ENCODE measurements at places on chromosomes 2 and 18. TPM values are rescaled to one million over a fixed set of nuclear protein-coding genes. Genes with fewer than 3 reads are reported as not detected.

The TMEM182 gene
- 4.9 TPM for total RNA-seq

GRCh38 chr2:105519516-105519915, 120.7 kb upstream of the FHL2 start:
- H3K4me1 ChIP-seq = no peaks in the 10 kb centered on the region
- no peak overlapping the region for H3K4me3 ChIP-seq
- no peaks in the 10 kb centered on the region for H3K36me3 ChIP-seq
- no peak for DNase-seq
- no peaks in the 10 kb centered on the region for H3K27me3 ChIP-seq

- H3K27me3 ChIP-seq = no peaks in the 10 kb centered on the region
- no peak for DNase-seq
- no peak overlapping the region for H3K4me3 ChIP-seq
- no peaks in the 10 kb centered on the region for H3K4me1 ChIP-seq
Observed at GRCh38 chr2:21281791-21282514, 158.2 kb downstream of the TDRD15 start.

The WBP1 gene
- 39.4 TPM for total RNA-seq

The MYL12B gene
- 288 TPM for total RNA-seq

The CRYGD gene
- total RNA-seq = not detected

- H3K27ac ChIP-seq = no peak overlapping the region
- H3K27me3 ChIP-seq = no peaks in the 10 kb centered on the region
- H3K4me1 ChIP-seq = no peaks in the 10 kb centered on the region
- DNase-seq = no peak
Observed at GRCh38 chr2:77488141-77488540, 34.0 kb downstream of the LRRTM4 start.

The POMC gene
- 4.8 TPM for total RNA-seq

DNA sequence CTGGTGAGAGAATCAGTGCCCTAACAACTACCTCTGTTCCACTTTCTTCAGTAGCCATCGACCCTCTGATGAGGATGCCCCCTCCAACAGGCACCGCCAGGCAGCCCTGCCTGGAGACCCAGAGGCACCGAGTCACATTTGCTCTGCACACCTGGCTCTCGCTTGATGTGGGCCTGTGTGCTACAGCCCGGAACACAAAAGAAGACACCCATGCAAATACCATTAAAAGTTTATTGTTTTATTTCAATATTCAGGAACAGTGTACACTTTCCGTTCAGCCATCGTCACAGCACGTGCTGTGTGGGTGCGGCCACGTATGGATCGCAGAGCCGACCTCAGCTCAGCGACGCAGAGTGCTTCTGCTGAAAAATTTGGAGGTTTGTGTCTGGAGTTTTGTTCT, 154.0 kb downstream of the MBP start:
- H3K4me3 ChIP-seq = no peak overlapping the region
- H3K27ac ChIP-seq = no peak overlapping the region
- H3K4me1 ChIP-seq = peaks cover 5% of the 10 kb centered on the region
- peaks cover 4% of the 10 kb centered on the region for H3K36me3 ChIP-seq

- no peak overlapping the region for H3K4me3 ChIP-seq
- peaks cover 22% of the 10 kb centered on the region for H3K27me3 ChIP-seq
- DNase-seq = no peak
- H3K4me1 ChIP-seq = no peaks in the 10 kb centered on the region
- H3K27ac ChIP-seq = no peak overlapping the region
Observed at GRCh38 chr2:217269701-217270484, 410.0 kb upstream of the TNP1 start.

The MEP1B gene
- total RNA-seq = not detected

The GPAT2 gene
- total RNA-seq = 14.4 TPM

GRCh38 chr2:3377279-3377611, 373 bp downstream of the EIPR1 start:
- peaks cover 37% of the 10 kb centered on the region for H3K4me1 ChIP-seq
- peak; percentile 44 for DNase-seq
- peak overlapping the region; percentile 94 for H3K27ac ChIP-seq

DNA sequence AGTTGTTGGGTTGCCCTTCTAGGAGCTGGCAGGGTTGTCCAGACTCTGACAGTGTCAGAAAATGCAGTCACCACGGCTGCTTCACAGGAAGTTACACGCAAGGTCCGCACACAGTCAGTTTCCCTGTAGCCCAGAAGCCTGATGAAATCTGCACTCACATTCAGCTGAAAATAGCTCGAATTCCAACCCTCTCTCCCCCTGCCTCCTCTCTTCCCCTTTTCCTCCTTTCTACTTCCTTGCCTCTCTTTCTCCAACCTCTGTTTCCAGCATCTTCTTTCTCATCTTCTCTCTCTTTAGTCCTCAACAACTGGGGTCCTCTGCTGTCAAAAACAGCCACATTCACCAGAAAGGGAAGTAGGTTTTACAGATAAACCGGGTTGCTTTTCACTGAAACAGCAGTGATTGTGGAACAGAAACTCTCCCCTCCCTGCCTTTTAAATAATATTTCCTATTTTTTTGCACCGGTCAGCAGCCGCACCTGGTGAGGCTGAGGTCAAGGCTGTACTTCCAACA, 69.3 kb downstream of the BCL11A start:
- no peak for DNase-seq
- no peaks in the 10 kb centered on the region for H3K4me1 ChIP-seq
- no peaks in the 10 kb centered on the region for H3K36me3 ChIP-seq
- peaks cover 22% of the 10 kb centered on the region for H3K27me3 ChIP-seq
- no peak overlapping the region for H3K27ac ChIP-seq
- H3K4me3 ChIP-seq = no peak overlapping the region

The PSMA8 gene
- 2.1 TPM for total RNA-seq

The SERPINB2 gene
- total RNA-seq = not detected

The ERBB4 gene
- not detected for total RNA-seq

DNA sequence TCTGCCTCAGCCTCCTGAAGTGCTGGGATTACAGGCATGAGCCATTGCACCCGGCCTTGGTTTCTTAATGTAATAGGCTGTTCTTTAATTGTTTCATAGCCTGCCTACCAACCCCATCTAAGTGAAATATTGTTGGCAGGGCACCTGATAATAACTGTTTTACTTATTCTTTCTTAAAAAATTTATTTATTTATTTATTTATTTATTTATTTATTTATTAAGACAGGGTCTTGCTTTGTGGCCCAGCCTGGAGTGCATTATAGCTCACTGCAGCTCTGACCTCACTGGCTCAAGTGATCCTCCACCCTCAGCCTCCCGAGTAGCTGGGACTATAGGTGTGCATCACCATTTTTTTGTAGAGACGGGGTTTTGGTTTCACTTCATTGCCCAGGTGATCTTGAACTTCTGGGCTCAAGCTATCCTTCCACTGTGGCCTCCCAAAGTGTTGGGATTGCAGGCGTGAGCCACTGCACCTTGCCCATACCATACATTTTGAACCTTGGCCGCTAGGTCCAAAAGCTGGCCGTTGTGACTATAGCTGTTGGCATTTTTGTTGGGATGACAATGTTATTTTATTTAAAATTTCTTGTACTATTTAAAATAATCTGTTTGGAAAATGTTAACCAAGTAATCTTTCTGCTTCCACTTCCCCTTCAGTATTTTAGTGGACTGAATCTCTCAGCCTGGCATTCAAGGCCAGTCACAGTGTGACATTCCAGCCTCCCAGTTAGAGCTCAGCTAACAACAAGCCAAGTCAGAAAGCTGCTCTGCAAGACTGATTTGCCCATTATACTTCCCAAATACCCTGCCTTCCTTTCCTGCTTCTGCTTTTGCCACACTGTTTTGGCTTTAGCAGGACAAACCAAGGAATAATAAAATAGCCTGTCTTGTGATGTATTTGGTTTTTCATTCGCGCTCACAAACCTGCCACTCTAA, 52.4 kb downstream of the BABAM2 start:
- no peak for DNase-seq
- no peaks in the 10 kb centered on the region for H3K27me3 ChIP-seq
- H3K27ac ChIP-seq = no peak overlapping the region
- H3K4me1 ChIP-seq = peaks cover 12% of the 10 kb centered on the region
- peaks cover 7% of the 10 kb centered on the region for H3K36me3 ChIP-seq

DNA sequence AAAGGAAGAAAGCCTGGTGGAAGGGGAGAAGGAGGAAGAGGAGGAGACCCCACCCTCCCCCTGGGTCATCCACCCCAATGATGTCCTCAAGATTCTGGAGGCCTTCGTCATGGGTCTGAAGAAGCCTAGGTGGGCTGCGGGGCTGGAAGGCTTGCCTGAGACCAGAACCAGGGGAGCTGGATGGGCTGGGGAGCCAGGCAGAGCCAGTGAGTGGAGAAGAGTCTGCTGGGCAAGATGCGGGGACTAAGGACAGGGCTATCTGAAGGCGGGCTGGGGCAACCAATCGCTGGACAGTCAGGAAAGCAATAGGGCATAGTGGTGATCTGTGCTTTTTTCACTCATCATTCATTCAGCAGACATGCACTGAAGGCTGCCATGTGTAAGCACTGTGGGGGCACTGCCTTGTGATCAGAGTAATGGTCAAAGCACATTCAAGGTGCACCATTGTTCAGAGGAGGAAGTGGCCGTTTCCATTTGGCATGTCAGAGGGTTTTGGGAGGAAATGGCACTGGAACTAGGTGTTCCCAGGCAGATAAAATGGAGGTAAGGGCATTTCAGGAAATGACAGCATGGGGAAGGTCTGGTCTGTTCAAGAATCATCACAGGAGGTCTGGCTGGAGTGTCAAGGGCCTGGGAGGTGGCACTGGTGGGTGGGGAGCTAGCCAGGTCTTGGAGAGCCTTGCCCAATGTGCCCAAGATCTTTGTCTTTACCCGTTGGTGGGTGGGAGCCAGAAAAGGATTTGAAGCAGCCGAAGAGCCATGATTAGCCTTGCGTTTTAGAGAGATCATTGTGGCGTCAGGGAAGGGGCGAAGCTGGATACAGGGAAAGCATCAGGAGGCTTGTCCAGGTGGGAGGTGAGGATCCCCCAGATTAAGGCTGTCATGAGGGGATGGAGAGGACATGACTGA, 24.2 kb downstream of the OTOF start:
- no peaks in the 10 kb centered on the region for H3K27me3 ChIP-seq
- no peak overlapping the region for H3K4me3 ChIP-seq
- no peaks in the 10 kb centered on the region for H3K36me3 ChIP-seq
- no peaks in the 10 kb centered on the region for H3K4me1 ChIP-seq
- H3K27ac ChIP-seq = no peak overlapping the region

GRCh38 chr18:52288403-52289004, 51.5 kb upstream of the DCC start:
- H3K27ac ChIP-seq = no peak overlapping the region
- H3K27me3 ChIP-seq = no peaks in the 10 kb centered on the region
- no peaks in the 10 kb centered on the region for H3K4me1 ChIP-seq

DNA sequence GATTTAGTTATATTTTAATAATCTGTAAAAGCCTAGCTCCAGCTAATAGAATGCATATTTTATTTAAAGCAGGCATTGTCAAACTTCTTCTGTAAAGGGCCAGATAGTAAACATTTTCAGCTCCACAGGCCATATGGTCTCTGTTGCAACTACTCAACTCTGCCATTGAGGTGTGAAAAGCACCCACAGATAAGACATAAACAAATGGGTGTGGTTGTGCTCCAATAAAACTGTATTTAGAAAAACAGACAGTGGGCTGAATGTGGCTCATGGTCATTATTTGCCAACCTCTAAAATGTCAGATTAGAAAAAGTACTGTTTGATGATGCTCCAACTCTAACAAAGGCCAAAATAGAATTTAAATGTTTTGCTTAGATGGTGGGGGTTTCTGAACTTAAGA, 519.9 kb downstream of the RNF144A start:
- no peaks in the 10 kb centered on the region for H3K27me3 ChIP-seq
- no peak overlapping the region for H3K4me3 ChIP-seq

DNA sequence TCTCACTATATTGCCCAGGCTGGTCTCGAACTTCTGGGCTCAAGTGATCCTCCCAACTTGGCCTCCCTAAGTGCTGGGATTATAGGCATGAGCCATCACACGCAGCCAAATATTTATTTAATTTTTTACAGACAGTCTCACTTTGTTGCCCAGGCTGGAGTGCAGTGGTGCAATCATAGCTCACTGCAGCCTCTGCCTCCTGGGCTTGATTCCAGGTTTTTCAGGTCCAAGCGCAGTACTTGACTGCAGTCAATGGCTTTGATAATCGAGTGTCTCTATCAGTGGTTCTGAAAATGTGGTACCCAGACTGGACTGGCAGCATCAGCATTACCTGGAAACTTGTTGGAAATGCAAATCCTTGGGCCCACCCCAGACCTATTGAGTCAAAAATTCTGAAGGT, 63.1 kb downstream of the PLB1 start:
- DNase-seq = no peak
- no peaks in the 10 kb centered on the region for H3K4me1 ChIP-seq
- no peaks in the 10 kb centered on the region for H3K36me3 ChIP-seq
- H3K27ac ChIP-seq = no peak overlapping the region
- no peaks in the 10 kb centered on the region for H3K27me3 ChIP-seq

DNA sequence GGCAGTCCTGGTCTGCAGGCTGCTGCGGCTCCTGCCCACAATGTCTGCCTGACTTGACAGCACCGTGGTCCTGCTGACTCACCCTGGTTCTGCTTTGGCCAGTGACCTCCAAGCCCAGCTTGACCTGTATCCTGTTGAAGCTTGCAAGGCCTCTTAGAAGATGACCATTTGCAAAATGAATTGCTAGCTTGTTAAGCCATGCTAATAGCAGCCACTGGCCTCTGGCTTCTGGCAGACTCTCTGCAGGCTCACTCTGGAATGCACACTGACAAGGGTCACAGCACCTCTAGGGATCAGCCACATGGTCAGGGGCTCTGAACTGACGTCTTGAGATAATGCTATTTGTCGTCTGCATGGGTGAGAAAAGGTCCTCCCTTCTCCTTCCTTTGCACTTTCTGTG, 25.9 kb downstream of the CNGA3 start:
- H3K4me3 ChIP-seq = no peak overlapping the region
- no peak for DNase-seq
- H3K36me3 ChIP-seq = no peaks in the 10 kb centered on the region
- no peaks in the 10 kb centered on the region for H3K4me1 ChIP-seq
- H3K27ac ChIP-seq = no peak overlapping the region
- H3K27me3 ChIP-seq = peaks cover 12% of the 10 kb centered on the region

- no peaks in the 10 kb centered on the region for H3K36me3 ChIP-seq
- H3K27ac ChIP-seq = no peak overlapping the region
- no peak overlapping the region for H3K4me3 ChIP-seq
- H3K4me1 ChIP-seq = no peaks in the 10 kb centered on the region
- H3K27me3 ChIP-seq = peaks cover 3% of the 10 kb centered on the region
Observed at GRCh38 chr2:223585666-223586065, 16.5 kb downstream of the SCG2 start.

GRCh38 chr2:54107903-54108615, 7.4 kb upstream of the ACYP2 start:
- H3K36me3 ChIP-seq = no peaks in the 10 kb centered on the region
- H3K27me3 ChIP-seq = no peaks in the 10 kb centered on the region
- H3K27ac ChIP-seq = no peak overlapping the region
- no peak for DNase-seq
- H3K4me3 ChIP-seq = no peak overlapping the region
